ENCODE measurements at places on chromosomes 16 and 17. TPM values are rescaled to one million over a fixed set of nuclear protein-coding genes. Genes with fewer than 3 reads are reported as not detected.

The RGS9 gene
- total RNA-seq, result 14.6 TPM

The CACNG3 gene
- not detected for total RNA-seq

The SRSF1 gene
- total RNA-seq, result 150 TPM

The OR4D2 gene
- total RNA-seq, result not detected

The RAI1 gene
- 17.0 TPM for total RNA-seq

The DPEP1 gene
- 2.0 TPM for total RNA-seq

The COG4 gene
- 66.2 TPM for total RNA-seq

DNA sequence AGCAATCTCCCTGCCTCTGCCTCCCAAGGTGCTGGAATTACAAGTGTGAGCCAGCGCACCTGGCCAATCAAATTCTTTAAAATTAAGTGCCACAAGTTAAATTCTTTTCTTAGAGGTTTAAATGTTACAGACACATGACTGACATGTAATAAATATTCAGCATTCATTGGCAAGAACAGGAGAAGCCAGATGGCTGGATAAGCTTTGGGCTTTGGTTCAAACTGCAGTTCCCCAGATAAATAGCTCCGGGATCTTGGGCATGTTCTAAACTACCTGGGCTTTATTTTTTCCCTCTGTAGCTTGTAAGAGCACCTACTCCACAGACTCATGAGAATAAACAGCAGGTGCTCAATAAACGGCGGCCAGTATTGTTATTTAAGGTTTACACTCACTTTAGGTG is 34.1 kb downstream of the ABAT start:
- no peak for DNase-seq

- DNase-seq, result no peak
Measured at GRCh38 chr16:53224951-53225533, 170.3 kb downstream of the CHD9 start.

DNA sequence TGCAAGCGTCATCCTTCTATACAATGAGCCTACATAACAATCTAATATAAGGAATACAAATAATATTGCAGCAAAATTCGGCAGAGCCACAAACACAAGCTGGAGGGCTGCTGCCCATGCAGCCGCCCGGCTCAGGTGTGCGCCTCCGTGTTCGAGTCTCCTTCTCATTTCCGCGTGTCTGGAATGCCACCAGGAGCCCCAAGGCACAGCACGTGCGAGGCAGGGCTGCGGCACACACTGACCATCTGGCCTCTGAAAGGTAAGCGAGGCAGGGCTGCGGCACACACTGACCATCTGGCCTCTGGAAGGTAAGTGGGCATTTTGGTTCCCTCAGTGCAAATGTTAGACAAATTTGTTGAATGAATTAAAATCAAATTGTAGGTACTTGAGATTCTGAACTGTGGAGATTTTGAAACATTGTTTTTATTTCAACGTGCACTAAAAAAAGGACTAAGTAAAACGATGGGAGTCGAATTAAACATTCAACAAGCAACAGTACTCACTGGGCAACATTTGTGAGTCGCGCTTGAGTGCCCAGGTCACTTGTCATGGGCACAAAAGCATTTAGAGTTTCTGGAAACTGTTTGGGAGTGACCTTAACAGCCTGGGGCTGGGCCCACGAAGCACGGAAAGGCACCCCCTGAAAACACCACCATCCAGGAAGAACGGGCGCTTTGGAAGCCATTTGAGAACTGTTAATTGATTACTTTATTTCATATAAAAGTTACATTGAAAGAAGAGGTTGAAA is 37.4 kb downstream of the ZDHHC7 start:
- no peak for DNase-seq

DNA sequence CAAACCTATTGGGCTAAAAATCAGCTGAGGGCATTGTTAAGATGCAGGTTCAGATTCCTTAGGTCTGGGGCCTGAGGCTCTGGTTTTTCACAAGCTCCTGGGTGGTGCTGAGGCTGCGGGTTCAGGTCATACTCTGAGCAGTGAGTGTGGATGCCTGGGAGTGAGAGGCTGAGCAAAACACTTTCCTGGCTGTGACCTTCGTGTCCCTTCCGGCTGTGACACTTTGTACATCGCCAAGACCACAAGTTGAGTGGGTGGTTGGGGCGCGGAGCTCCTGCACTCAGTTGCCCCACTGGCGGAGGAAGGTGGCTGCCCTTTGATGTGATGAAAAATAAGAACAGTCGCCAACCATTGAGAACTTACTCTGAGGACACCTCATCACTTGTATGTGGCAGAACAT is 24.8 kb downstream of the CCR7 start:
- no peak for DNase-seq

DNA sequence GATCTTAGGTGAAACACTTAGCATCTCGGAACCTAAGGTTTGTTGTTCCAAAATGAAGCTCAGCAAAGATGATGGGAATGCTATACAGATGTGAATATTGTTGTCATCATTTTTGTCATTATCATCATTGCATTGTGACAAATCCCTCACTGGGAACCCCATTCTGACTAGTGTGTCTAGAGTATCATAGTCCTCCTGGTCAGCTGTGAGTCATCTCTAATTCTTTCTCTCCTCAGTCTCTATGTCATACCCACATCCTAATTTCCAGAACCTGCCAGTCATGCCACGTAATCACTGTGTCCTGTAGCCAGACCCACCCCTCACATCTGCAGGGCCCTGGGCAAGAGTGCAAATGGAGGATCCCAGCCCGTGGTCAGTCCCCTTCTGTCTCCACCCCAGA is 60.5 kb upstream of the CLEC3A start:
- no peak for DNase-seq

GRCh38 chr17:11238705-11239104 is 2.3 kb upstream of the SHISA6 start:
- DNase-seq, result no peak

DNA sequence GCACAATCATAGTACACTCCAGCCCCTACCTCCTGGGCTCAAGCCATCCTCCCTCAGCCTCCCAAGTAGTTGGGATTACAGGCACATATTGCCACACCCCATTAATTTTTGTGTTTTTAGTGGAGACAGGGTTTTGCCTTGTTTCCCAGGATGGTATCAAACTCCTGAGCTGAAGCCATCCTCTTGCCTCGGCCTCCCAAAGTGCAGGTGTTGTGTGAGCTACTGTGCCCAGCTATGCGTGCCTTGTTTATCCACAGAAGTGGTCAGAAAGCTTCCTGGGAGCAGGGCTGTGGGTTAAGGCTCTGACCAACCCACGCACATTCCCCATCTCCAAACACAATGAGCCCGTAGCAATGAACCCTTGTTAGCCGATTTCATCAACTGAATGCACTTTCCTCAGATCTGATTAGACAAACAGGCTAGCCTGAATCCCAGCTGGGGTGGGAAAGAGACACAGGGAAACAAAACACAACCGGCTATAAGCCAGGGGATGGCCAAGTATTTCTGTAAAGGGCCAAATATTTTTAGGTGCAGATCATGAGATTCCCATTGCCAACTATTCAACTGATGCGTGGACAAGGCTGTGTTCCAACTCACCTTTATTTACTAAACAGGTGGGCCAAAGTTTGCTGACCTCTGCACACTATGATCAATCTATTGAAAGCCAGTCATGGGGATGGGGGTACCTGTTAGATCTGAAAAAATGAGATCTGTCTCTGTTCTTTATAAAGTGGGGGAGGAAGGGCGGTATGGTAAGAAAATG is 193.6 kb downstream of the CPPED1 start:
- DNase-seq, result no peak

DNA sequence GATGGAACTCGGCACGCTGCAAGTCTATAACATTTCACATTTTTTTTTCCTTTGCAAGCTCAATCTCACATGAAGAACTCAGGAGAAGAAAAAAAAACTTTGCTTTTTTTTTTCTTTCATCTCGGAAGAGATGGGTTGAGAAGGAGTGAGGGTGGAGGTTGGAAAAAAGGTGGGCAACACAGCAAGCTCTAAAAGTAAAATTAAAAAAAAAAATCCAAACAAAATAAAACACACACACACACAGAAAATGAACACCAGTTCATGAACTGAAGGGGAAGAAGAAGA is 2.5 kb downstream of the MAF start:
- no peak for DNase-seq

DNA sequence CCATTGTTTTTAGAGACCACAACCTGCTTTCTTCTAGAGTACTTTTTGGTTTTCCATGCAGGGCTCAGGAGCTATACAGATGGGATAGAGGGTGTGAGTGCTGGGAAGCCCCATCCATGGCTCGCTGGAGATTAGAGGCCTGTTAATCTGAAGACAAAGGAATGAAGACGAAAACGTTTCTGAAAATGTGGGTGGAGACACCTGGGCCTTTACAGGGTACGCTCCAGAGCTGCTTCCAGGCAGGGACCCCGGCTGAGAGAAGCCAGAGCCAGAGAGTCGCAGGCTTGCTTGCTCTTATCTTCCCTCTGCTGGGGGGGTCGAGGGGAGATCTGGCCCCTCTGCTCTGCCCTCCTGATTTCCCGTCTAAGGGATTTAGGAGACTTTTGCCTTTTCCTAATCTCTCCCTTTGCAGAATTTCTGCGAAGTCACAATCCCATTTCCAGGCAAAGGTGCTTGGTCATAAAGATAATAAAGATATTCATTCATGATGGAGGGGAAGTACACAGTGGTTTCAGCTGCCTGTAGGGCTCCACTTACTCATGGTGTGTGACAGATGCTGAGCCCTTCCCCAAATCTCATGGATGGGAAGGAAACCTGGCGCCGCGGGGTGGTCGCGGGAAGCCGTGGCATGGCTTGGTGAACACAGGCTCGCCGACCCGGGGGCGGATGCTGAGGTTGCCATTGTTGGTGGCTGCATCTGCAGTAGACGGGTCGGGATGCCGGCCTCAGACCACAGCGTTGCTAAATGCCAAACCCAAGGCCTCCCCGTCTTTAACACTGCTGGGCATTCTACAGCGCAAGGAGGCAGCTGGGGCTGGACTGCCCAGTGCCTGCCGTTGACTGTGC is 4.8 kb upstream of the SOCS3 start:
- DNase-seq, result no peak

- DNase-seq, result no peak
Measured at GRCh38 chr17:17254036-17254435, 17.1 kb upstream of the FLCN start.

DNA sequence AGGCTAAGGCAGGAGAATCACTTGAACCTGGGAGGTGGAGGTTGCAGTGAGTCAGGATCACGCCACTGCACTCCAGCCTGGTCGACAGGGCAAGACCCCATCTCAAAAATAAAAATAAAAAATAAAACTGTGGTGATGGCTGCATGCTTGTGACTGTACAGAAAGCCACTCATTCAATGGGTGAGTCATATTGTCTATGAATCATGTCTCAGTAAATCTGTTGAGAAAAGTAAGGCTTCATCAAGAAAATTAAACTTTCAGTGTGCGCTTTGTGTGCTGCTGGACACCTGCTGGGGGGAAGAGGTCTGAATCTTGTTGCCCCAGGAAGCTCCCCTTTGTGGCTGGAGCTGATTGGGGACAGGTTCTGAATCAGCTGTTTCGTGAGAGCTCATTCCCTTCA is 11.3 kb downstream of the NUBP1 start:
- no peak for DNase-seq

- DNase-seq, result no peak
Measured at GRCh38 chr16:2447920-2448583, 11.9 kb upstream of the TEDC2 start.

DNA sequence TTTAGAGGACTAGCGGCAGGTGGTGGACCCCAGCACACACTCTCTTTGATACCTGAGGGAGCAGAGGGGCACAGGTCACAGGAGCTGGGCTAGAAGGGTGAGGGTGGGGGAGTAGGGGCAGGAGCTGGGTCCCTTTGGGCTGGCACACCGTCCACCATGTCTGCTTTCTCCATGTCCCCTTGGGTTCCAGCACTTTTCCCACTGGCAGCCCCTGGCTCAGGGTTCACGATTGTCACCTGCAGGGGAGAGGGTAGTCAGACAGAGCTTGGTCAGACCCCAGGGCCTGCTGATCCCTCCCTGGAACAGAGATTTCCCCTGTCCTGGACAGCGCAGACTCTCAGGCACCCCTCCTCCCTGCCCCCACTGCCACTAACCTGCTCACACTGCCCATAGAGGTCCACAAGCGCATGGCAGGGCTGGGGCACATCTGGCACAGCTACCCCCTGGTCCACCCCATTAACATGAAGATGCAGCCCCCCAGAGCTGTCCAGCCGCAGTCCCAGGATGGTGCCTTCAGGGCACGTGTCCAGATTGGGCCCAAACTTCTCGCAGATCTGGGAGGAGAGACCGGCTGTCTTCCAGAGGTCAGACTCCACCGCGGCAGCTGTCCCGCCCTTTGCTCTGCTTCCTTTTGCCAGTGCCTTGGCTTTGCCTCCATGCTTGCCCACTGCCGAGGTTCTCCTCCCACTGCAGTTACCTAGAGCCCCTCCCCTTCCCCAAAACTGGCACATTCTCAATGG is 3.1 kb upstream of the GPS2 start:
- DNase-seq, result no peak

GRCh38 chr16:70163596-70163995 is 10.0 kb upstream of the CLEC18C start:
- DNase-seq, result no peak

DNA sequence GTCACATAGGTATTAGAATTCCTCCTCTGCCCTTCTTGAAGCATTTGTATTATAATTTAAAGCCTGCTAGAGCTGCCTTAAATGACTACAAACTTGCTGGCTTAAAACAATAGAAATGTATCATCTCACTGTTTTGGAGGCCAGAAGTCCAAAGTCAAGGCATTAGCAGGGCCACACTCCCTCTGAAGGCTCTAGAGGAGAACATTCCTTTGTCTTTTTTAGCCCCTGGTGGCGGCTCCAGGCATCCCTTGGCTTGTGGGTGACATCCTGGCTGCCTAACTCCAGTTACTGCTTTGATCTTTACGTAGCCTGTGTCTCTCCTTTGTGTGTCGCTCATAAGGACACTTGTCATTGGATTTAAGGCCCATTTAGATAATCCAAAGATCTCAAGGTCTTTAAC is 186.6 kb upstream of the SALL1 start:
- DNase-seq, result no peak

DNA sequence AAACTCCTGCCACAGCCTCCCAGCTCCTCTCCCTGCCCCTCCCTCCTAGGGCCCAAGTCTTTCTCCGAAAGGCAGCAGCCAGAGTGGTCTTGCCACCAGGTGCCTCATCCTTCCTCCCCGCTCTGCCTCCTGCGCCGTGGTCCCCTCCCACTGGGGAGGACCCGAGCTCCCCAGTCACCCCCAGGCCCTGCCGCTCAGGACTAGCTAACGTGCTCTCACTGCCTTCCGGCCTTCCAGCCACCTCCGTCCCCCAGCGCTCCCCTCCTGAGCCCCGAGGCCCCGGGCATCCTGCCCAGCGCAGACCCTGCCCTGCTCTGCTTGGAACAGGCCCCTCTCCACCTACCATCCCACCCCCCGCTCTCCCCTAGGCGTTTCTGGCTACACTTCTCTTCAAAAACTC is 19.4 kb upstream of the COL1A1 start:
- no peak for DNase-seq

- no peak for DNase-seq
Measured at GRCh38 chr17:52938623-52939230, 780.2 kb upstream of the CA10 start.

DNA sequence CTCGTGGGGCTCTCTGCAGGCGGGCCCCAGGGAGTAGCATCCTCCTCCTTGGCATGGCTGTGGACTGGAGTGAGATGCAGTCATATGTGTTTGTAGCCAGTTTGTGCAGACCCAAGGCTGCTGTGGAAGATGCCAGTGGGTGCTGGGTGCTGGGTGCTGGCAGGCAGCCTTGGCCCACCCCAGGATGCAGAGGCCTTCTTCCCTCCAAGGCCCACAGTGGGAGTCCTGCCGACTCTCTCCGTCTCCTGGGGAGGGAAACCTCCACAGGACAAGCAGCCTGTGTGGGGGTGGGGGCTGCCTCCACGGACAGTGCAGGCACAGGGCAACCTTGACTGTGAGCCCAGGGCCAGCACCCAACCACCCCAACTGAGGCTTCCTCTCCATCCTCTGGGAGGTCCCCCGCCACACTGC is 13.8 kb upstream of the TMEM92 start:
- no peak for DNase-seq

Data from mucosa of descending colon (tissue), 3 donors.